ENCODE measurements at places on chromosomes 2 and 18.
A peak's percentile ranks its signal among the peaks of the same experiment; 100 is the strongest.

GRCh38 chr2:23599667-23600066 is 214.7 kb downstream of the KLHL29 start:
- H3K4me3 ChIP-seq: no peak overlapping the region
- H3K36me3 ChIP-seq: no peaks in the 10 kb centered on the region
- H3K4me1 ChIP-seq: no peaks in the 10 kb centered on the region
- peaks cover 34% of the 10 kb centered on the region for H3K27me3 ChIP-seq

GRCh38 chr18:59514203-59514602 is 155.1 kb upstream of the LMAN1 start:
- H3K4me3 ChIP-seq: no peak overlapping the region
- H3K27me3 ChIP-seq: peaks cover 26% of the 10 kb centered on the region
- no peaks in the 10 kb centered on the region for H3K4me1 ChIP-seq
- no peak for DNase-seq
- no peak overlapping the region for H3K27ac ChIP-seq

DNA sequence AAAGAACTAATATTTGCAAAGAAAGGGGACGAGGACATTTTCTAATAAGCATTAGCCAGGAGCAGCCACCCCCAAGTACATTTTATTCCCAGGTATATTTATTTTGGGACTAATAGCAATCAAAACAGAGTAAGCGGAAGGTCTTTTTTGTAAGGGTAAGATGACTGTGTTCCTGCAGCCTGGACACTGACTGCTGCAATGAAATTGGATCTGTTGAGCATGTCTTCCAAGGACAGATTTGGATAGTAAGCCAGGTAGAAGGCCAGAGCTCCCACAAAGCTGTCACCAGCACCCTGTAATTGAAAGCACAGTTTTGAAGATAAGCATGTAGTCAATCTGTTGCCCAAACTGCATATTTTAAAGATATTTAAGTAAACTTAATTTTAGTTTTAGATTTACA is 10.0 kb downstream of the MRPL33 start:
- no peak overlapping the region for H3K4me3 ChIP-seq
- H3K4me1 ChIP-seq: peaks cover 12% of the 10 kb centered on the region
- peak overlapping the region; percentile 27 for H3K27ac ChIP-seq
- no peaks in the 10 kb centered on the region for H3K27me3 ChIP-seq
- DNase-seq: no peak
- H3K36me3 ChIP-seq: peaks cover 24% of the 10 kb centered on the region

DNA sequence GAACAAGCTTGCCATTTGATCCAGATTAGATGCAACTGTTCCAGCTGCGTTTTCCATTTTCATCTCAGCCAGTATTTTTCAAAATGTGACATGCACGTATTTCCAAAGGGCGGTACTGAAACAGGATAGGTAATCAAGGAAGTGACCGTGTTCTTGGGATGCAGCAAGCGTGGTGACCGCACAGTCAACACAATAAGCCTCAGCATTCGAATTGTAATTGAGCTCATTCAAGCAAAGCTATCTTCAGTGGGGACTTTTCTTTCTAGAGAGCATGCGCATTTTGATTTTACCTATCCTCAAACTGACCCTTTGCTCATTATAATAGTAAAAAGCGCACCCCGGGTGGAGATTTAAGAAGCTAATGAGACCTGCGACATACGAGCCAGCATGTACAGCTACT is 3.4 kb upstream of the ALPP start:
- no peaks in the 10 kb centered on the region for H3K4me1 ChIP-seq
- H3K27ac ChIP-seq: no peak overlapping the region
- no peak overlapping the region for H3K4me3 ChIP-seq
- H3K27me3 ChIP-seq: no peaks in the 10 kb centered on the region

- peak overlapping the region; percentile 59 for H3K4me3 ChIP-seq
- H3K27ac ChIP-seq: peak overlapping the region; percentile 83
- peaks cover 4% of the 10 kb centered on the region for H3K36me3 ChIP-seq
- peaks cover 62% of the 10 kb centered on the region for H3K4me1 ChIP-seq
- DNase-seq: peak; percentile 27
Measured at GRCh38 chr2:37456479-37456878, 112.0 kb downstream of the QPCT start.

GRCh38 chr2:75716406-75716805 is 5.7 kb upstream of the GCFC2 start:
- peaks cover 44% of the 10 kb centered on the region for H3K27me3 ChIP-seq
- H3K4me1 ChIP-seq: no peaks in the 10 kb centered on the region
- no peak for DNase-seq
- peaks cover 2% of the 10 kb centered on the region for H3K36me3 ChIP-seq
- H3K4me3 ChIP-seq: no peak overlapping the region

GRCh38 chr2:129797489-129798300 is 181.8 kb upstream of the RAB6C start:
- H3K36me3 ChIP-seq: peaks cover 2% of the 10 kb centered on the region
- H3K4me3 ChIP-seq: no peak overlapping the region
- peaks cover 56% of the 10 kb centered on the region for H3K27me3 ChIP-seq
- no peak for DNase-seq
- H3K27ac ChIP-seq: no peak overlapping the region

- H3K27ac ChIP-seq: no peak overlapping the region
- DNase-seq: no peak
- no peak overlapping the region for H3K4me3 ChIP-seq
- no peaks in the 10 kb centered on the region for H3K4me1 ChIP-seq
Measured at GRCh38 chr2:220117025-220117424, 489.6 kb downstream of the SLC4A3 start.

GRCh38 chr18:12321333-12321732 is 13.3 kb downstream of the TUBB6 start:
- H3K27ac ChIP-seq: no peak overlapping the region
- peaks cover 8% of the 10 kb centered on the region for H3K4me1 ChIP-seq
- H3K4me3 ChIP-seq: no peak overlapping the region
- DNase-seq: no peak

DNA sequence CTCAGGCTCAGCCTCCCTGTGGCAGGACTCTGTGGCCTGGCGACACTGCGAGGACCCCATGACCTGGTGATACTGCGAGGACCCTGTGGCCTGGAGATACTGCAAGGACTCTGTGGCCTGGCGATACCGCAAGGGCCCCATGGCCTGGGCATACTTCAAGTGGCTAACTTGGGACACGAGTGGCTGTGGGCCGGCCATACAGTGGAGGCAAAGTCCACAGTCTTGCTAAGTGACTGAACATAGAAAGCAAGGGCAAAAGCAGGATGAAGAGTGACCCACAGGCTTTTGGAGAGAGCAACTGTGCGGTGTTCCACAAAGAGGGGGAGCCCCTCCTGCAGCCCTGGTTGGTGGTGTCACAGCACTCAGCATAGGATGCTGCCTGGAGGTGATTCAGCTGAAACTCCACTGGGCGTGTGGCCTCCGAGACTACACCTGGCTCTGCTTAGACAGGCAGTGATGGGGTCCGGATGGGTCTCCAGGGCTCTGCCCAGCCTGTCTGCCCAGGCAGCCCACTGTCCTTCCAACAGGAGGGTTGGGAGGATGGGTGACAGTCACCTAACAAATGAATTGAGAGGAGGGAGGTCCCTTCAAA is 691.0 kb upstream of the HS6ST1 start:
- DNase-seq: peak; percentile 1
- no peak overlapping the region for H3K4me3 ChIP-seq
- H3K4me1 ChIP-seq: no peaks in the 10 kb centered on the region

DNA sequence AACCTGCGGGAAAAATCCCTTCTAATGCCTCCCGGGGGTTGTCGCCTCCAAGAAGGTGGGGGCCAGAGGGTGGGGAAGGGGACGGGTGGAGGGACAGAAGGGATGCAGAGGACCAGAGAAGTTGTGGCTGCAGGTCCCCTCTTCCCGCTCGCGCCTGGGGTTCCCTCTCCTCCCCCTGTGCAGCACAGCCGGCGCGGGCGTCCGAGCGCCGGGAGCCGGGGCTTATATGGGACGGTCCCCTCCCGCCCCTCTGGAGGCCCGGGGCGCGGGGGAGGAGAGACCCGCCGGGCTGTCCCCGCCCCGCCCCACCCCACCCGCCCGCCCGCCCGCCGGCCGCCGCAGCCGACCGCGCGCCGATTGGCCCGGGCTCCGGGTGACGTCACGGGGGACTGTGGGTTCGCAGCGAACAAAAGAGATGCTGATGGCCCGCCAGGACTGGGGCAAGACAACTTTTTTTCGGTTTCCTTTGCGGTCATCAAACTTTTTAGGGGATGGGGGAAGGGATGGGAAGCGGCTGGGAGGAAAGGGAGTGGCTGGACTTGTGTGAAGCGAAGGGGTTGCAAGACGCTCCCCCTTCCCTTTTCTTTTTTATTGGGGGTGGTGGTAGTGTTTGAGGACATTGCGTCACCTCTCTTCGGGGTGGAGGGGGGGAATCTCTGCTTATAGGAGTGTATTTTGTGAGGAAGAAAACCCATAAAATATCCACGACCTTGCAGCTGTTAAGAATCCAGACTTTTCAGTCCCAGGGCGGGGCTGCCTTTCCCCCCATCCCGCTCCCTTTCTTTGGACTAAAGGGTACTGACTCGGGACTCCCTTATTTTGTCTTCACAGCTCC is at the start of gene FN1:
TSS of gene FN1 (minus strand) at position 199 of the 835 bp plus-strand sequence. CDS start 266 bp downstream, outside the sequence.
- peaks cover 84% of the 10 kb centered on the region for H3K27me3 ChIP-seq
- no peak within 1 kb of the TSS for H3K27ac ChIP-seq
- DNase-seq: no peak
- H3K4me3 ChIP-seq: peak within 1 kb of the TSS; percentile 65
- no peaks in the 10 kb centered on the region for H3K36me3 ChIP-seq

DNA sequence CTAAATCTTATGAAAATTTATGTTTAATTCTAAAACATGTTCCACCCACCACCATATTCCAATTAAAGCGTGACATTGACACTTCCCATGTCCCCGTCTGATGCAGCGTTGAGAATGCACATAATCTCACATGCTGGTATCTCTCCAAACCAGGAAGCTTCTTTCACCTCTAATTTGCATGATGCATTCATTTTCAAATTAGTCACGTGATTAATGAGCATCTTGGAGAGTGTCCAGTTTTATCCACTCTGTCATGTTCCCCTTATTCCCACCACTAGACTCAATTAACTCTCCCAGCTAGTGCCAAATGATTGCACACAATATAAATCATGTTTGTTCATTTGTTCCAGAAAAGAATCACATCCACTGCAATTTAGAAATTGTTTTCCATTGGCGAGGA is 105.8 kb downstream of the RIT2 start:
- H3K27me3 ChIP-seq: no peaks in the 10 kb centered on the region
- no peak overlapping the region for H3K27ac ChIP-seq

DNA sequence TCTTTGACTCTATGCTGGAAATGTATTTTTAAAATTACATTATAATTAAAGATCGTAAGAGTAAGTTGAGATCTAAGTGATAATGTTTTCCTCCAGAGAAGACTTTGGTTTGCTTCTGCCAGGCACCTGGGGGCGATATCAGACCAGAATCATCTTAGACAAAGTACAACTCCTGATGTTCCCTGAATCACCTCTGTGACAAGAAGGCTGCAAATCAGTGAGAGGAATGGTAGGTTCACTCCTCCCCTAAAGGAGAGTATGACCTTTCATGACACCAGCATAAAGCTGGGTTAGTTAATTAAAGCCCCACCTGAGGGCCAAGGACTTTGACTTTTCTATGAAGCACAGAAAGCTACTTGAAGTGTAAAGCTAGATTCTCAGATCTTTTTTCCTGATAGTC is 114.4 kb upstream of the DTNA start:
- H3K27ac ChIP-seq: no peak overlapping the region
- no peaks in the 10 kb centered on the region for H3K36me3 ChIP-seq
- no peaks in the 10 kb centered on the region for H3K27me3 ChIP-seq
- no peak for DNase-seq

DNA sequence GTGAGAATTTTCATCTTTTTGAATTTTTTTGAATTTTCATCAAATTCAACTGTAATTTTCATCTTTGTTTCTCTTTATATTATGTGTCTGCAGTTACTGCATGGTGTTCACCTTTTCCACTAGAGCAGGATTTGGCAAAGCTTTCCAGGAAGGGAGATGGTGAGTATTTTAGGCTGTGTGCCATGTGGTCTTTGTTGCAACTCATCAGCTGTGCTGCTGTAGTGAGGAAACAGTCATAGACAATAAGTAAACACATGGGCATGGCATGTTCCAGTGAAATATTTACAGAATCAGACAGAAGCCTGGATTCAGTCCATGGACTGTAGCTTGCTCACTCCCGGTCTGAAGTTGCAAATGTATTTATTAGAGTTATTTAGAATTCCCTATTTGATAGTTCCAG is 120.4 kb downstream of the DCDC2C start:
- H3K27ac ChIP-seq: no peak overlapping the region
- H3K4me1 ChIP-seq: no peaks in the 10 kb centered on the region
- no peaks in the 10 kb centered on the region for H3K36me3 ChIP-seq
- H3K4me3 ChIP-seq: no peak overlapping the region
- no peaks in the 10 kb centered on the region for H3K27me3 ChIP-seq

DNA sequence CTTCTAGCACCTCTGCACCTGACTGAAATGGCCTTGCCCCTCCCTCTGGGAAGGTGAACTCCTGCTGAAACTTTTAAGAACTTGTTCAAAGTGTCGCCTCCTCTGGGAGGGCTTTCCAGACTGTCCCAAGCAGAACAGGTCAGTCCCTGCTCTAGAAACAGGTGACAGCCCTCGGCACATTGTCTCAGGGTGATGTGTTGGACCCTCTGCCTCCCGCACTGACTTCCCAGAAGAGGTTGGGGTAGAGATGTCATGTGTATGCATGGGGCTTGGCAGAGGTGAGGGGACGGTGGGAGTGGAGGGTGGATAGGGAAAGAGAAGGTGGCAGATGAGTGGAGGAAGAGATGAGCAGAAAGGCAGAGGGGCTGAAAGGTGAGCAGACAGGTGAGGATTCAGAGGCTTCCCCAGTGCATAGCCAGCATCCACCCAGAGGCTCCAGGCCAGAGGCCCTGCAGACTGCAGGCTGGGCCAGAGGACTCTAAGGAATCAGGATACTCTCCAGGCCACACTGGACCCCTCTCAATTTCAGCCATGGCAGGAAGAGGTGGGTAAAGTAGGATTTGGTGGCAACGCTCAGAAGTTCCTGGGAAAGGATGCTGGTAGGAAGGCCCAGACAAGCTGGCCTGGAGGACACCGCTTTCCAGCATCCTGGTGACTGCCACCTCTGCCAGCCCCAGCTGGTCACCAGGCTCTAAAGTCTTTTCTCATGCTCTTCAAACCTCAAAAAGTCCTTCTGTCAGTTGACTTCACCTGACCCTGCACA is 24.8 kb upstream of the TNS1 start:
- H3K27ac ChIP-seq: no peak overlapping the region
- no peak overlapping the region for H3K4me3 ChIP-seq
- H3K27me3 ChIP-seq: no peaks in the 10 kb centered on the region
- H3K4me1 ChIP-seq: no peaks in the 10 kb centered on the region

- H3K4me1 ChIP-seq: peaks cover 8% of the 10 kb centered on the region
- no peaks in the 10 kb centered on the region for H3K36me3 ChIP-seq
- no peaks in the 10 kb centered on the region for H3K27me3 ChIP-seq
- no peak overlapping the region for H3K27ac ChIP-seq
- DNase-seq: no peak
Measured at GRCh38 chr2:147800316-147800715, 44.5 kb upstream of the ACVR2A start.

GRCh38 chr2:222569826-222570225 is 86.1 kb downstream of the FARSB start:
- peaks cover 12% of the 10 kb centered on the region for H3K36me3 ChIP-seq
- DNase-seq: no peak
- H3K4me3 ChIP-seq: no peak overlapping the region
- H3K27ac ChIP-seq: no peak overlapping the region
- H3K27me3 ChIP-seq: no peaks in the 10 kb centered on the region

Data from central memory CD8-positive, alpha-beta T cell (primary cell).